ENCODE measurements at places on chromosomes 11 and 22. TPM values are rescaled to one million over a fixed set of nuclear protein-coding genes. Genes with fewer than 3 reads are reported as not detected.

DNA sequence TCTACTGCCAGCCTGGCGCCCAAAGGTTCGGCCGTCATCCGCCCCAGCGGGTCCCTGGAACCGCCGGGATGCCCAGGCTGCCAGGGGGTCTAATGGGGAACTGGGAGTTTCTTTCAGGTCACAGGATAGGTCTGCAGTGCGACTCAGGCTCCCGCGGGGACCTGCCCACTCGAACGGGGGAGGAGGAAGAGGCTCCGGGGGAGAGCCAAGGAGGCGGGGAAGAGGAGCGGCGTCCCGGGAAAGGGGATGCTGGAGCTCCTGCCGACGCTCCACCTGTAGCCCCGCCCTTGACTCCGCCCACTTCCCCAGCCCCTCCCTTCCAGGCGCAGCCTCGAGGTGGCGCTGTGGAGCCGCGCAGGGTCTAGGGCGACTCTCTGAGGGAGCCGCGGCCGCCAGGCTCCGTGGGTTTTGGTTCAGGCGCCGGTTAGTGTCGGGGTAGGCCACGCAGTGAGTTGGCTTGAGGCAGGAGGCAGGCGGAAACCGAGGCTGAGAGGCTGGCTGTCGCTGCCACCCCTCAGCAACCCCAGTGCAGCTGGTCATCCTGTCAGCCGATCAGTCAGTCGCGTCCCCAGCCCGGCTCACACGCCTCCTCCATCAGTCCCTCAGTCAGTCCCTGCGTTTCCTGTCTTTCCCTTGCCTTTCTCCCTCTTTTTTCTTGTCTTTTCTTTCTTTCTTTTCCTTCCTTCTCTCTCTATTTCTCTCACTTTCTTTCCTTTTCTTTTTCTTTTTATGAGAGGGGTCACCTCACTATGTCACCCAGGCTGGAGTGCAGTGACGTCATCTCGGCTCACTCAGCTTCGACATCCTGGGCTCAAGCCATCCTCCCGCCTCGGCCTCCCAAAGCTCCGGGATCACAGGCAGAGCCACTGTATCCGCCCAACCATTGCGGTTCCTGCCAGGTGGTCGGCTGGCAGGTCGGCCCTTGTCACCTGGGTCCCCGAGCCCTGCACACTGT lies 26.4 kb downstream of the YWHAH start:
- DNase-seq = peak; percentile 90

The APOBEC3C gene
- total RNA-seq = 1.7 TPM

GRCh38 chr11:86497310-86497709 lies 122.6 kb downstream of the CCDC81 start:
- DNase-seq = no peak

DNA sequence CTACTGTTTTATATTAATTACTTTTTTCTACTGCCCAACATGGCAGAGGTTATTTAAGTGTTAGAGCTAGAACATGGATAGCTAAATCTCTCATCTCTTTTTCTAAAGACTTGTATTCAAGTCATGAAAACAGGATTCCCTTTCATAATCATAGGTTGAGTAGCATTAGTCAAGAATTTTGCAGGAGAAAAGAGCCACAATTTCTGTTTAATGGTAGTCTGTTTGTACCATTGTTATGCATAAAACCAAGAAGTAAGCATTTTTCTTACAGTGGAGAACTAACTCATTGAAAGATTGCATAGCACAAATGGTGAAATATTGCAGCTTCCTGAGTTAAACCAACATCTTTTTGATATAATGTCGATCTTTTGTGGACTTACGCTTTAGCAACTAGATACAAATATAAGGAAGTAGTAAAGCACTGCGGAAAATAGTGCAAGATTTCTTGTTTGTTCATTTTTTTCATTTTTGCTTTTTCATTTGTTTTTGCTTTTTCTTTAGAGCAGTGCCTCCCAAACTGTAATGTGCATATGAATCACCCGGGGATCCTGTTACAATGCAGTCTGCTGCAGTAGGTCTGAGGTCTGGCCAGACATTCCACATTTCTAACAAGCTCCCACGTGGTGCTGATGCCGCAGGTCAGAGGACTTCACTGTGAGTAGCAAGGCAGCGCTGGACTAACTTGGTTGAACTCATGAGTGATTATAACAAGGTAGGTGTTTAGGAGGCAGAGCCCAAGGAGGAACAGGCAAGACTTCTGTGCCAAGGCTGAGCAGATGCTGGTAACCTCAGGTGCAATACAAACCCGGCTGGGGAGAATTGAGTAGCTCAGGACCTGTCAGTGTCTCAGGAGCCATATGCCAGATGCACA lies 4.6 kb downstream of the ETS1 start:
- DNase-seq = no peak

The NDUFS8 gene
- total RNA-seq = 177 TPM

The CALCB gene
- total RNA-seq = not detected

DNA sequence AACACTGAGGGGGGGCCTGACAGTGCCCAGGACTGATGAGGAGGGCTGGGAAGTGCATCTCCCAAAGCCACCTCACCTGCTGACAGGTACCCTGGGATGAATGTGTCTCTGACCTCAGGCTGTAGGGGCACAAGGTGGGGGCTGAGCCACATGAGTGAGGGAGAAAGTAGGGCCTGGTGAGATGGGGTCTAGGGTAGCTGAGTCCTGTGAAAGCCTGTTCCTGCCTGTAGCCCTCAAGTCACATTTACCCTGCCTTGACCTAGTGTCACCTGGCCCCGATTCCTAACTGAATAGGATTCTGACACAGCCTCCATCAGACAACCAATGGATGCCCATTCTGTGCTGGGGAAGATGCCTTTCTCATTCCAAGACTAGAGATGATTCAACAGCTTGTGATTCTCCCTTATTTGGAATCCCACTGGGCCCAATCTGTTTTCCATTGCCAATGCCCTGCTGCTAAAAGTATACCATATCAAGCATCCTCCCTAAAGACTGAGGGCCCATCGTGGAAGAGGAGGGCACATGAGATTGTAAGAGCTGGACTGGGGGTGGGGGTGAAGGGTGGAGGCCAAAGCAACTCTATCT lies 11.1 kb upstream of the RFPL1 start:
- DNase-seq = peak; percentile 75

The LMO1 gene
- total RNA-seq = not detected

DNA sequence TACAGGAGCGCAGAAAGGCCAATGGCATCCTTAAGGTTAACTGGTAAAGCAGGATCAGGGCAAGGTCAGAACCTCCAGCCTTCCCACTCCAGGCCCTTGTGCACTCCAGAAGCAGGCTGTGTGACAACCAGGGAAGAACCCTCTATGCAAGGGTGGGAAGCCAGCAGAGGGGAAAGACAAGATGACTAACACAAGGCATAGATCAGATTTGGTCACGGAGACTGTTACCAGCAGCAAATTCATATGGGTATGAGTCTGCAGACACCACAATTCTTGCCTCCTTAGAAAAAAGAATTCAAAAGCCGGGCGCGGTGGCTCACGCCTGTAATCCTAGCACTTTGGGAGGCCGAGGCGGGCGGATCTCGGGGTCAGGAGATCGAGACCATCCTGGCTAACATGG lies 39.8 kb upstream of the MTNR1B start:
- DNase-seq = no peak

DNA sequence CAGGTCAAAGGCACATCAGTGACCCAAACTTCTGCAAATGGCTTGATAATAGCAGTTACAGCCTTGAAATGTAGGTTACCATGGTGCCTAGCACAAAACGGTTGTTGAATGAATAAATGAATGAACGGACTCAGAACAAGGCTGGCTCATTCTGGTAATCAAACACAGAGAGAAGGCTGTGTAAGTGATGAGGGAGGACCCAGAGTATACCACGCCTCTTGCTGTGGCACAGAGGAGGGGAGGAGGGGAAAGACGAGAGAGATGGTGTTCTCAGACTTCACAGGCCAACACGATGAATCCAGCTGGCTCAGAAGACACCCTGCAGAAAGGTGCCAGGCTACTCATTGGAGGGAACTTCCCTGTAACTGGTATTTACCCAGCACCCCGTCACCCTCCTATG lies 38.3 kb downstream of the PC start:
- no peak for DNase-seq

The TBX10 gene
- not detected for total RNA-seq

- DNase-seq = no peak
These were observed 32.0 kb downstream of the KCNC1 start for GRCh38 chr11:17766590-17766989.

DNA sequence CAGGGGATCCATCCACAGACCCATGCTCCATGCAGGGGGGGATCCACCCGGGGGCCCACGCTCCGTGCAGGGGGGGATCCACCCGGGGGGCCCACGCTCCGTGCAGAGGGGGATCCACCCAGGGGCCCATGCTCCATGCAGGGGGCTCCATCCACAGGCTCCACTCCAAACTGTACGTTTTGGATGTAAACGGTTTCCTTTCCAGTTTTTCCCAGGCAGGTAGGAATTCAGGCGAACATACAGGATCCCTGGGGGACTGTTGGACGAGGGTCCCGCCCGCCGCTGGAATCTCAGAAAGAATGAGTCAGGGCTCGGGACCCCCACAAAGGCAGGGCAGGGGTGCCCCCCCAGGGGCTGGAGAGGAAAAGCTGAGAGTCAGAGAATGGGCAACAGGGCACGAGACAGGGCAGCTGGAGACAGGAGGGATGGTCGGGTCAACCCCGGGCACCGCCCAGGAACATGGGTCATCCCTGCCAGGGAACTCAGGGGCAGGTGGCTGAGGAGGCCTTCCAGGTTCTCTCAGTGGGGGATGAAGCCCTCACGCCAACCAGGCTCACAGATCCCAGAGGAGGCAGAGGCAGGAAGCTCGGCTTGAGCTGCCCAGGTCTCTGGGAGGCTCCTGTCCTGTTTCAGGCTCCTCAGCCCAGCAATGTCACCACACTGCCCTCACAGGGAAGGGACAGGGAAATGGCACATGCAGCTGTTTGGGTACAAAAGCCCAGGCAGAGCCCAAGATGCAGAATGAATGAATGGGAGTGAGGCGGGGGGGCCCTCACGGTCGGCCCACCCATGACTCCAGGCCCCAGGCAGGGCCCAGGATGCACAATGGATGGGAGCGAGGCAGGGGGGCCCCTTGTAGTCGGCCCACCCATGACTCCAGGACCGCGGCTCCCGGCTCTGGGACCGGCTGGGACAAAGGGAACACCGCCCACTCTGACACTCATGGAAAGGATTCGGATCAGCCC lies 200.2 kb downstream of the BRD1 start:
- DNase-seq = peak; percentile 54

GRCh38 chr22:23894710-23895598 lies 771 bp downstream of the MIF start:
- DNase-seq = peak; percentile 75

- peak; percentile 49 for DNase-seq
These were observed 569 bp downstream of the FAM76B start for GRCh38 chr11:95788921-95789505.

- no peak for DNase-seq
These were observed 178.1 kb downstream of the ST3GAL4 start for GRCh38 chr11:126533560-126533959.

The MRGPRE gene
- total RNA-seq = not detected

The LDHAL6A gene
- total RNA-seq = not detected

GRCh38 chr11:104522650-104523049 lies 358.7 kb upstream of the PDGFD start:
- DNase-seq = peak; percentile 97

- DNase-seq = no peak
These were observed 29.8 kb upstream of the OR56B4 start for GRCh38 chr11:6077723-6078122.

DNA sequence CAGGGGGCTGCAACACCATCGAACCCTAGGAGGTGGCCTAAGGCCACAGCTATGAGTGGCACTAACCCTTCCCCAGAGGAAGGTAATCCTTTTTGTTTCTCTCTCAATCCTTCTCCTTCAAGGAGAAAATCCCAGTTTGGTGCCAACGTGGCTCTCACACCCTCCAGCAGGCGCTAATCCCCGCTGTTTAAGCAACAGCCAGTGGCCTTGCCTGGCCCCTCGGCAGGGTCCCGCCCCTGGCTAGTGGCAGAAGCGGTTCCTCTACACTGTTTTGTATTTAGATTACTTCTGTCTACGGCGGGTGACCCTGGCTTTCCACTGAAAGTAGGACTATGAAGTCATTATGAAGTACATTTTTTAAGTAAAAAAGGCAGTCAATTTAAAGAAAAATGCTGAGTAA lies 15.5 kb downstream of the GNAZ start:
- no peak for DNase-seq

The USP47 gene
- 16.4 TPM for total RNA-seq

DNA sequence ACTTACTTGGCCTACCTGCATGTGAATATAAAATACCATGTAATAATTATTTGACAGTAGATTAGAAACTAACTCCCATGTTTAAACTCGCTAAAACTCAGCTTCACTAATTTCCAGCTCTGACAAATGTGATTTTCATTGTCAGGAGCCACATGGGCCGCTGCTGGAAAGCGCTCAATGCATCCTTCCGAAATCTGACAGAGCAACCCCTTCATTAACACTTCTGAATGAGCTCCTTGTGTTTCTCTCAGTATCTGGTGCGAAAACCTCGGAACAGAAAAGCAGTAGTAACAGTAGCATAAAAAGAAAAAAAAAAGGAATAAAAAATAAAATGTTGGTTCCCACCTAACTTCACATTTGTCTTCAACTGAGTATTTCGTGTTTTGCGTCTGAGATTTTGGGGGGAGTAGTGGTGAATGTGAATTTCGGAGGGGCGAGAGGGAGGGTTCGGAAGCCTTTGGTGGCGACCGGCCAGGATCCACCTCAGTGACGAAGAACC lies 710 bp downstream of the MTCH2 start:
- DNase-seq = peak; percentile 55

The EWSR1 gene
- 164 TPM for total RNA-seq

The CD248 gene
- total RNA-seq = not detected

GRCh38 chr22:24440718-24441405 lies 13.5 kb downstream of the ADORA2A start:
- DNase-seq = peak; percentile 69

DNA sequence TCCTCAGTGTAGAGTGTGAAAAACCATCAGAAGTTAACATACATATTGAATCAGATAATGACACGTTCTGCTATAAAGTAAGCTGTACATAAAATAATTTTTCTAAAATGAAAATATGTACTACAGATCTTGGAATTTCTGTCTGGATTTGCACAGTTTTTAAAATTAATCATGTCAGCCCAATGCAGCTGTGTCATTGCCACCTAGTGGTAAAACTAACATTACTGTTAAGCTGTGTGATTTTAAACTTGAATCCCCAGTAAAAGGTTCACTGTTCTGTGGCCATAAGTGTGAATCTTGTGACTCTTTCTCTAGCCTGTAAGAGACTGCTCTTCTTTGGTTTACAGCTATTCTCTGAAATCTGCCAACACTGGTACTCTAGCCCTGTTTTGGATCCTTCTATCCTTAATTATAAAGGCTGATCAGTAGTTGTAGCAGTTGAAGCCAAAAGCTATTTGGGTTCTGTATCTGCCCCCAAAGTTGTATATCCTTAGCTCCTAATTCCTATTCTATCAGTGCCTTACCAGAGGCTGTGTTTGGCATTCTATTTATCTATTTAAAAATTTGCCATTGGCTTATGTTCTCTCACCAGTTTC lies 4.0 kb downstream of the JRKL start:
- DNase-seq = peak; percentile 65

DNA sequence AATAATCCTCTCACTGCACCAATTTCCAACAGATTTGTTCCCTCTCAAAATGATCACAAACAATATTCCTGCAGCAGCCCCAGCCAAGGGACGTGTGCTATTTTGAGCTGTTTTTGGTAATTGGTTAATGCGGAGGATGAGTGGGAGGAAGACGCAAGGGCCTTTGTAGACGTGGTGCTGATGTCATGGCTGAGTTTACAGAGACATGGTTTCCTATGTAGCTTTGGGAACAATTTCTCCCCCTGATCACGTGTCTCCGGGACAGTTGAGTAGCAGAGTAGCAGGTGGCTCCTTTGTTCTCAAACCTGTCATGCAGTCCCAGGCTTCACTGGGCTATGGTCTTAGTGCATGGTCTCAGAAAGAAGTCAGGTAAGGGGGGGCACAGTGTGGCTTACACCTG lies 183.2 kb upstream of the NECTIN1 start:
- DNase-seq = no peak

The DCDC1 gene
- total RNA-seq = 2.1 TPM

The OR52B4 gene
- not detected for total RNA-seq

Measured in G401 (cell line).